ENCODE measurements at places on chromosomes 2 and 18.

- DNase-seq, result no peak
Measured at GRCh38 chr18:50158866-50159653, 35.9 kb downstream of the MYO5B start.

- DNase-seq, result no peak
Measured at GRCh38 chr2:34831096-34831495, 1232.0 kb upstream of the FAM98A start.

DNA sequence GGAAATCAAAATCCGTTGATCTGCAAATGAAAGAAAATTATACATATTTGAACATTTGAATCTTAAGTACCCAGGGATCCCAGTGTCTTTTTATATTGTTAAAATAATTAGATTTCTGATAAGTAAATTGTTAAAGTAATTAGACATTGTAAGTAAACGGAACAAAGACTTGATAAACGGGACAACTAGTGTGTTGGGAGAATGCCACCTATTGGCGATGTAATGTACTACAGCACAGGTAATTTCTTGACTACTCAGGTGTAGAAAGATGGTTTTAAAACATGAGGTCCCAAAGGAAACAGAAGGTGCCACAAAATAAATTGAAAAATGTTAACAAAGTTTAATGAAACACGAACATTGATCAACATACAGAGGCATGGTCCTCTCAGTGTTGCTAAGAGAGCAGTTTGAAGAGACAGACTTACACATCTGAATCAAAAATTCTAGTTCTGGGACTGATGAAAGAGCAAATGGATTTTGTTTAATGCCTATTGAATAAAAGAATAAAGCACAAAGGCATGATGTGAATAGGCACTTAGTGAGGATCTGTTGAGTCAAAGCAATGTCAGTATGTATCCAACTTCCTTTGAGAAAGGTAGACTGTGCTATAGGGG lies 103.4 kb upstream of the RASGRP3 start:
- DNase-seq, result no peak

DNA sequence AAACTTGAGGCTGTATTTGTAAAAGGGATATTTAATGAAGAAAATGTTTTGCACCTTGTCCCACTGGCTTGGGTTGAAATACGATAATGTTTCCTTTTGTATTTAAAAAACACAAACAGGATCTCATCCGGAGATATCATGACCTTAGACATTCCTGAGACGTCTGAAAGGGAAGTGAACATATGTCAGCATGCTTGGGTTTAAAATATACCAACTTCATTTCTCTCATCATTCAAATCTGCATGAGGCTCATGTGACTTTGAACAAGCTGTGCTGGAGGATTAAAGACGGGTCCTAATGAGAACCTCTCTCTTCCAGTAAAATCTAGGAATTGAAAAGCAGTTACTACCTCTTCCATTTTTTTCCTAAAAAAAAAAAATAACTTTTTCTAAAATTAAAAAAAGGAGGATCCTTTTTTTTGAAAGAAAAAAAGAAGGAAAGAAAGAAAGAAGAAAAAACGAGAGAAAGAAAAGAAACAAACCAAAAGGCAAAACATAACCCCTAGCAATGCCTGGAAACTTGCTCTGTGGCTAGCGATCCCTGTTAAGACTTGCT lies 106.8 kb upstream of the ZFP36L2 start:
- DNase-seq, result no peak

- DNase-seq, result no peak
Measured at GRCh38 chr18:22974707-22975106, 41.6 kb downstream of the RBBP8 start.

All from AG10803 (cell line).